ENCODE measurements at places on chromosomes 2 and 18.

DNA sequence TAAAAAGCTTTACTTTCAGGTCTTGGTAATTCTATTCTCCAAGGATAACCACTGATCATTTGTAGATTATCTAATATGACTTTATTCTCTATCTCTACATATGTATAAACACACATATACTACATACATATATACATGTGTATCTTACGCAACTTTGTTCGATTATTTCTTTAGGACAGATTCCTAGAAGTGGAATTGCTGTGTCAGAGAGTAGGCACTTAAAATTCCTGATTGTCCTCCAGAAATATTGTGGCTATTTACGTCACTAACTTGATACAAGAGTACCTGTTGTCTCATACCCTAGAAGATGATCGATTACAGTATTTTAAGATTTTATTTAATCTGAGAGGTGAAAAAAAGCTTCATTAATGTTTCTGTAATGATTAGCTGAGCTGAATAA, 57.9 kb downstream of the FAM98A start:
- no peak for DNase-seq

GRCh38 chr2:153152036-153152435, 326.5 kb downstream of the RPRM start:
- no peak for DNase-seq

GRCh38 chr2:140600116-140600515, 1530.7 kb downstream of the LRP1B start:
- DNase-seq = no peak

DNA sequence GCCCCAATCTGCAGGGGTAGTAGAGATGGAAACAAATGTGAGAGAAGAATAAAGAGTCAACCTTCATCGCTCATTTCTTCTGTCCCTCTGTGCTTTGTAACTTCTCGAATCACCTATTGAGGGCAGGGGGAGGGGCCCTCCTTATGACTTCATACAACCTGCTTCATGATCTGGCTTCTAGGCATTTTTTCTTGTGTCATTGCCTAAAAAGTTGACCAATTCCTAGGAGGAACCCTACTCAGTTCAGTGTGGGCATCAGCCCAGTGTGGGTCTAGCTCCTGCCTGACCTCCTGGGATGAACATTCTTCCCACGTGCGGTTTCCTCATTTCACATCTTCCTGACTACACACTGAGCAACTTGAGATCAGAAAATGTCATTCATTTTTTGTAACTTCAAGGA, 46.3 kb upstream of the CREB1 start:
- DNase-seq = no peak

DNA sequence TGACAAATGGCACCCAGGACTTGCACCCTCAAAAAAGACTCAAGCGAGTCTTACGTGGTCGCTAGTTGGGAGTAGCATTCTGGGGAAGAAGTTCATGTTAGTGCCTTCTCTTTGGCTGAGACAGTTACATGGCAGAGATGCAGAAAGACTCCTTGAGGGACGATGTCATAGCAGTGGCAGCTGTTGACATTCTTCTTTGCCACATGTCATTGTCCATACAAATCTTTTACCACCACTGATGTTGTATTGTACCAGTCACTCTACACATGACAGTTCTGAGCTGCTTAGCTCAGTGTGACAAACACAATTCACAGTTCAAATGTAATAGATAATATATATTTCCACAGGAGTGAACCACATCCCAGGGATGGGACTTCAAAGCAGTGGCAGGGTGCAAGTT, 197.1 kb downstream of the TCF4 start:
- no peak for DNase-seq

DNA sequence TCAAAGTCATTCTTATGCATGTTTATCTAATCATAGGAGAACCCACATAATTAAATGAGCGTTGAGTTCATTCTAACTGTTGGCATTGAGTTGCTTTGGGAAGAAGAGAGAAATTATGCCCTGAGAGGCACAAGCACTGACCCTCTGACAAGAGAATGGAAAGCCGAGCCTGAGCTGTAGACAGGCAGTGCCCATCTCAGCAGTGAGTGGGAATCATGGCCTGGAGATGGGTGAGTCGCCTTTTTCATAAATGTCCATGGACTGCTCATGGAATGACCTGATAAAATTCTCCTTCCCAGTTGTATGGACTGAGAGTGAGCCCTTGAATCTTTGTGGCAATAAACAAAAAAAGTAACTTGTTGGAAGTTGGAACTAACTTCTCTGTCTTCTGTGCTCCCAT, 21.4 kb upstream of the MYO3B start:
- no peak for DNase-seq

DNA sequence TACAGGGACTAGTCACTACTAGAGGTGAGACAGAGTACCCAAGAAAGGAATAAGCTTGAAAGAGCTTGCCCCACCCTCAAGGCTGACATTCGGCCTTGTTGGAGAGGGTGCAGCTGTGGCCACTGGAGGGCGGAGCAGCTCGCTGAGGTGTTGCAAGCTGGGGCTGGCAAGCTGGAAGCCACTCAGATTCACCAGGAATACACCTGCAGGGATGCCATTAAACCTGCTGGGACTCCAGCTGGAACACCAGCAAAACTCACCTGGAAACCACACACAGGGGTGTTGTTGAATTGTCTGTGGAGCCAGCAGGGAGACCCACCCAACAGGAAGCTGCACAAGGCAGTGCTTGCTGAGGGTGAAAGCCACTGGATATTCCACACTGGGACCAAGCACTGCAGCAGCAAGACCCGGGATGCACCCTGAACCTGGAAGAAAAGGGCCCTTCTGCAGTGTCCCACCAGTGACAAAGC, 26.1 kb downstream of the KCTD18 start:
- DNase-seq = no peak

GRCh38 chr2:189657867-189658266, 3.4 kb upstream of the ASNSD1 start:
- DNase-seq = no peak

- no peak for DNase-seq
Measured at GRCh38 chr18:25457601-25458000, 105.6 kb upstream of the ZNF521 start.

GRCh38 chr2:25481381-25482300, 139.9 kb upstream of the DNMT3A start:
- no peak for DNase-seq

DNA sequence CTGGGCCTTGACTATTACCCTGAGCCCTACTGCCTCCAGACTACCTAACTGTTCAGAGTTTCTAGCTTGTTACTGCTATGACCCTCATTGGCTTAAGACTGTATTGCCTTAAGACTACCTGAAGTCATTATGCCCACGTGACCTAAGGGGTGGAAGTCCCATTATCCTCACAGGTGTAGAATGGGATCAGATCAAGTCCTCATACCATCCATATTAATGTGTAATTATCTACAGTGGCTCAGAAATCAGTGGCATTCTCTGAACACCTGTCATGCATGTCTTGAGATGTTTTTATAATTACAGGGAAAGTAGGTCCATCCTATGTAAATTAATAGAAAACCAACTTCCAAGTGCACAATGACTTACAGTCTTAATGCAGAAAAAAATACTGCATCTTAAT, 124.0 kb upstream of the CDC42EP3 start:
- DNase-seq = no peak
